ENCODE measurements at places on chromosomes 5 and 9.

- no peak for DNase-seq
These were observed 146.0 kb downstream of the FRMD3 start for GRCh38 chr9:83392228-83392627.

DNA sequence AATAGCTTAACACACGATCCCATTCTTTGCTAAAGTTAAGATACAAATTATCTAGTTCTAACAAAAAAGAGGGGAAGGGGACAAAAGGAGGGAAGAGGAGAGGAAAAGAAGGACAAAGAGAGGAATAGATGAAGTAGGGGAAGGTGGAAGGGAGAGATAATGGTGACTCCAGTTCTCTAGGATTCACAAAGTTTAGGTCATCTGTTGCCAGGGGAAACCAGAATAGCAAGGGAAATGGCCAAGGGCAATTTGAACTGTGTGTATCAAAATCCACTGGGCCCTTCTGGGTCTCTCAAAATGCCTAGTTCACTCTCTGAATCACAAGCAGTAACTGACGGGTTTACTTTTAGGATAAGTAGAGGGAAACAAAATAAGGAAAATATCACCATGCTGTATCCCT lies 7.6 kb downstream of the SLC24A2 start:
- no peak for DNase-seq

DNA sequence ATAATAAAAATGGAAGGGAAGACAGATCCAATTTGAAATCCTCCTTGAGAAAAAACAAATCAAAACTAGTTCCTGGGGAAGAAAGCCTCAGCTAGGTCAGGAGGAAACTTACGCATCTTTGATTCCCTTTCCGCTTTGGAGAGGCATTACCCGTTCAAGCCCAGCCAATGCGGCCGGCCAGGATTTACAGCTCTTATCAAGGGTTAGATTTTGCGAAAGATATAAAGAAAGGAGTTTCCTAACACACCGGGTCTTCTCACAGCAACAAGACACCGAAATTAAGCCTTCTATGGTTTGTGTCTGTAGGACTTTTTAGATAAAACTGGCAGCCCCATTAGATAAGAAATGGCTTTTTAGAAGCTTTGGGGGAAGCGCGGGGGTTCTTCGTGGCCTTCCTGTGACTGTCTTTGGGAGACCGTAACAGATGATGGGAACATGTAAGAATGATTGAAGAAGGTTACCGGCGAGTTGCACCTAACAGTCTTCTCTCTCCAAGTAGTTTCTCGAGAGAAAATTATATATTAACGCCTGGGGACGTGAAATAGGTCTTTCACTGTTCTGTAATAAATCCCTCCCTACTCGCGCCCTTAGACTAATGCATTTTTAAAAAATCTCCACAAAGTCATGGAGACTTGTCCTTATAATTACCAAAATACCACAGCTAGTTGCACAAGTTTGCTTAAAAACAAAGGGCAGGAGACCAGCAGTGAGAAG lies 1.3 kb upstream of the ISL1 start:
- DNase-seq = no peak

DNA sequence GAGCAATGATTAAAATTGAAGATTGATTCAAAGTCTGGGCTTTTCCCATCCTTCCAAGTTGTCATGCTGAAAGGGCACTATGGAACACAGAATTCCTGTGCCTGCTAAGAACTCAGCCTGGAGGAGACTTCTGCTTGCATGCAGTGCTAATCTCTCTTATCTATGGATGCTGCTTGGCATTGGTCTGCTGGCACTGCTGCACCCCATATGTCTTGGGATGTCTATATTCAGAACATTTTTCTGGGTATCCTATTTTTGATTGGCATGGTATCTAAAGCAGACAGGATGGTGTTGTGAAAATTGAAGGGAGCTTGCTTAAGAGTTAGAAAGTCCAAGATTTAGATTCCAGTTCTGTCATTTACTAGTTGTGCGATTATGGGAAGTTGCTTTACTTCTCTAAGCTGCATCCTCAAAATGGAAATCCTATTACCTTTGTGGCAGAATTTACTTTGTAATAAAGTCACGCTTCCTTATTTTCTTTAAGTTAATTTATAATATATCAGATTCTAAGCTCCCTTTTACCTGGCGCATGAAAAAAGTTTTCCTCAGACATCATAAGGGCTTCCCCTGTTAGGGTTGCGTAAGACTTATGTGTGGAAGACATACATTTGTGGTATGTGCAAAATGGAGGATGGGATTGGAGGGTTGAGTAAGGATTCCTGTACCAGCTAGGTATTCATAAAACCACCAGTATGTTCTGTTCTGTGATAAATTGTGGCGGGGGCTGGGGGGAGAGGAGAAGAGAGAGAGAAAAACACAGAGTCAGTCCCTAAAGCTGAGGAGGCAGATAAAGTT lies 254.0 kb downstream of the DMAC1 start:
- no peak for DNase-seq

DNA sequence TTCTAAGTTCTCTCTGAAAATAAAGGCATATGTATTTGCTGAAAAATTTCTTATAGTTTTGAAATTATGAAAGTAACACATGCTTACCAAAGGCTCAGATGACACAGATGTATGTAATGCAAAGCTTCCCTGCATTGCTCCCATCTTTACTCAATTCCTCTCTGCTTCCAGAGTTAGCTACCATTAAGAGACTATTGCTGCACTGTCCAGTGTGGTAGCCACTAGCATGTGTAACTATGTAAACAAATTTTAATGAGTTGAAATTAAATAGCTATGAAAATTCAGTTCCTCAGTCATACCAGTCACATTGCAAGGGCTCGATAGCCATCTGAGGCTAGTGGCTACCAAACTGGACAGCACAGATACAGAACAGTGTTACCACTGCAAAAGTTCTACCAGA lies 17.9 kb downstream of the FRMD3 start:
- no peak for DNase-seq

- no peak for DNase-seq
These were observed 149.0 kb upstream of the GRAMD2B start for GRCh38 chr5:126274076-126274762.

DNA sequence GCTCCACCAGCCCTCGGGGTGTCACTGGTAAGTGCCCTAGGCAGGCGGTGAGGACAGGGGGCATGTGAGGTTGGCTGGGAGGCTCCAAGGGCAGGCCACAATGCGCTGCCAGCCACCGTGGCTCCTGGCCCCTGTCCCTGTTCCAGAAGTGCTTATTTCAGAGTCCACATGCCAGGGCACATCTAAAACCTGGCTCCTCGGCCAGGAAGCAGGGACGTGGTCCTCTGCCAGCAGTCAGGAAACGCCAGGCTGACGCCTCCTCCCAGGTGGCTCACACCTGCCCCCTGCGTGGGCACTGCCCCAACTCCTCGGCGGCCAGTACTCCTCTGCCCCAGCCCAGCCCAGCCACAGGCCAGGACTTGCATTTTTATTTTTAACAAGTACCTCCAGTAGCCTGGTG lies 68.5 kb downstream of the SECISBP2 start:
- peak; percentile 48 for DNase-seq

DNA sequence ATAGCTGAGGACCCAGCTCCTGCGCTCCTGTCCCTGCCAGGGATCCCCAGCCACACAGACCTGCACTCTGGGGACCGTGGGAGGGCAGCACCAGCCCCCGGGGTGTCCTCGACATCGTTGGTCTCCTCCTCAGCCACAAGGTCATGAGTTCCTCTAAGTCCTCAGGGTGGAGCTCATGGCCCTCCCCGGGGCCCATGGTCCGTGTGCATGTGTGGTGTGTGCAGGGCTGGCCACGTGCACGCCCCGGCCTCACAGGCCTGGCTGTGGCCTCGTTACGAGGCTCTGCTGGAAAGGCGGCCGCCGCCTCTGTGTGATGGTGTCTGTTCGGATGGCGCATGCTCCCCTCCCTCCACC lies 16.1 kb upstream of the AJM1 start:
- DNase-seq = no peak

DNA sequence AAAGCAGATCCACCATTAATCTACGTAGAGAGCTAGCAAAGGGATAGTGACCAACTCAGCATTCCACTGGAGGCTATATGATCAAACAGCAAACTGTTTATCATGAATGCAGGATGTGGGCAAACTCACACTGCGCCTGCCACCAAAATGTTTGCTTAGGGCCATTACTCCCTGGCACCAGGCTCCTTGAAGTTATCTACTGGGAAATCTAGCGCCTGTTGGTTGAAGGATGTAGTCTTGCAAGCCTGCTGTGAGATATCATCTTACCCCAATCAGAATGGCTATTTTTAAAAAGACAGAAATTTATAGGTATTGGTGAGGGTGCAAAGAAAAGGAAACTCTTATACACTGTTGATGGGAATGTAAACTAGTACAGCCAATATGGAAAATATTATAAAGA lies 332.5 kb upstream of the RPS23 start:
- DNase-seq = no peak

GRCh38 chr9:89408628-89409101 lies 89.2 kb downstream of the SEMA4D start:
- peak; percentile 44 for DNase-seq

DNA sequence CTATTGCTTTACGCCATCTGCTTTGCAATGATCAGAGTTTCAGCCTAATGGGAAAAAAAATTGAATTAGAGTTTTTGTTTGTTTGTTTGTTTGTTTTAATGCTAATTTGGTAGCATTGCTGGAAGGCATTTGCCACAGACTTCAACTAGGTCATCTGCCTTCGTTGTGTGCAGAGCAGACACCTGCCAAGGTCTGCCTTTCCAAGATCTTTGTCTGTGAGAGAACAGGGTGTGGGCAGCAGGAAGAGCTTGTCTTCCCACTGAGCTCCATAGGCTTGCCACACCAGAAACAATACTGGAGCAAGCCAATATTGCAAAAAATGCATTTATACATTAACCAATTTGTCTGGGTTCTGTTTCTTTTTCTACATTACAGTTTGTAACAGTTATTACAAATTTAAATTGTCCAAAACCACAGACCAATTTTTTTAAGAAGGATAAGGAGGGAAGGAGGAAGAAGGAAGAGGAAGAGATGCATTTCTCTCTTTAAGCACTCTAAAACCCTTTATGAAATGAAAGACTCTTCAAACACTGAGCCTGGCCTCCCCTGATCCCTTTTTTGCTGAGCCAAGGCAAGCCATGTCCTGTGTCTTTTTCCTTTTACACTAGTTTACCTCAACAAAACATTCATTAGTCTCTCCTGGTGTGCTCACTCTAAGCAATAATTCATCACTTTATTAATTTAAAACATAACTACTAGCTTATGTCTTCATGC lies 210.5 kb downstream of the SNX18 start:
- DNase-seq = no peak

- DNase-seq = peak; percentile 96
These were observed 61.8 kb downstream of the PFDN1 start for GRCh38 chr5:140240987-140241706.

- DNase-seq = no peak
These were observed 104.1 kb downstream of the TTLL11 start for GRCh38 chr9:121989010-121989409.

GRCh38 chr9:115004545-115004944 lies 74.2 kb upstream of the TNFSF8 start:
- no peak for DNase-seq

Measured in right cardiac atrium (tissue), 5 donors.